AG04450 (cell line): ENCODE measurements at places on chromosomes 16 and 17.
A peak's percentile ranks its signal among the peaks of the same experiment; 100 is the strongest.

DNA sequence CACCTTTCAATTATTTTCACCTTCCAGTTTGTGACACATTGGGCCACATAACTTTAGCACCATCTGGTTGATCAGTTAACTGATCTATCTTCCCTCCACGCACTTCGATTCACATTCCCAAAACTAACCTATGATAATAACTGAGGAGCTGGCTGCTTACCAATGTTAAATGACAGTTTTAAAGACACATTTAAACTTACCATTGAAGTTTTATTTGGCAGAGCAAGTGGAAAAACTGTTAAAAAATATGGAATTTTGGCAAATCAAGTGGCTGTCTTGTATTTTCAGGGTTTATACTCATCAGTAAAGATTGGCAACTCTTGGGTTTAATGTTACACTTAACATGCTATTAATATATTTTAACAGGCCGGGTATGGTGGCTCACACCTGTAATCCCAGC is 5.4 kb upstream of the APOH start:
- no peak for DNase-seq

- DNase-seq: no peak
Measured at GRCh38 chr16:70665113-70665694, 18.8 kb downstream of the IL34 start.

DNA sequence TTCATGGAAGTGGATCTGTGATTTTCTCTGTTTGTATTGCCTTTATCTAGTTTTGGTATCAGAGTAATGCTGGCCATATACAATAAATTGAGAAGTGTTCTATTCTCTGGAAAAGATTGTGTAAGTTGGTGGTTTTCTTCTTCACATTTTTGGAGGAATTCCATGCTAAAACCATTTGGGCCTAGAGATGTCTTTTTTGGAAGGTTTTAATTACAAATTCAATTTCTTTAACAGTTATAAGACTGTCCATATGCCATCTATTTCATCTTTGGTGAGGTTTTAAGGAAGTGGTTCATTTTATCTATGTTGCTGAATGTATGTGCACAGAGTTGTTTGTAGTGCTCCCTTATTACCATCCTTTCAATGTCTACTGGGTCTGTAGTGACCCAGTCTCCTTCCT is 46.0 kb downstream of the CACNG1 start:
- no peak for DNase-seq

- no peak for DNase-seq
Measured at GRCh38 chr16:50297301-50298074, 31.1 kb downstream of the ADCY7 start.

DNA sequence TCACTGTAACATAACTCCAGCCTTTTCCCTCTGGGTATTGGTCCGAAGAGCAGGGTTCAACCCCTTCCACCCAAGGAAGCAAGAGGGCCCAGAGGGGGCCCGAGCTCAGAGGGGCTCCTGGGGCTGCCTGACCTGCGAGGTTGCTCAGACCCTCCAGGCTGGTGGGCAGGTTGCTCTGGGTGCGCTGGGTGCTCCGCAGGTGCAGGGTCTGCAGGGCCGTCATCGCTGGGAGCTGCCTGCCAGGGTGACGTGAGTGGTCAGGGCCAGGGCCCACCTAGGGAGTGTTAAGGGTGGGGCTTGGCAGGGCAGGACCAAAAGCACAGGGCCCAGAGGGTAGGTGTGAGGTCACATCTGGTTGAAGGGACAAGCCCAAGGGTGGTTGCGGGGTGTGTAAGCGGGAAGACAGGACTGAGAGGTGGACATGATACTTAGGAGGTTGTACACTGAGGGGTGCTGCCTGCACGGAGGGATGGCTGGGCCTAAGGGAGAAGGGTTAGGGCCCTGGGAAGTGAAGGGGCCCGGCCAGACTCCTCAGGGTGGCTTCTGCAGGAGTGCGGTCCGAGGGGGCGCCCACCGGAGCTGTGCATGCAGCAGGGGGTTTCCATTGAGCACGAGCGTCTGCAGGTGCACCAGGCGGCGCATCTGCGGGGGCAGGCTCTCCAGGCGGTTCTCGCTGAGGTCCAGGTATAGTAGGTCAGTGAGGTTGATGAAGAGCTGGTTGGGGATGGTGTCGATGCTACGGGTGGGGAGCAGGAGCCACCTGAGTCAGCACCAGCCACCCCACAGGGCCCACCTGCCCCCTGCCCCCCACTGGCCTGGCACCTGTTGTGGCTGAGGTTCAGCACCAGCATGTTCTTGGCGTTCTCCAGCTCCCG is 4.4 kb downstream of the FLII start:
- DNase-seq: no peak

GRCh38 chr17:81842725-81843504 is 8.1 kb upstream of the PPP1R27 start:
- DNase-seq: no peak

DNA sequence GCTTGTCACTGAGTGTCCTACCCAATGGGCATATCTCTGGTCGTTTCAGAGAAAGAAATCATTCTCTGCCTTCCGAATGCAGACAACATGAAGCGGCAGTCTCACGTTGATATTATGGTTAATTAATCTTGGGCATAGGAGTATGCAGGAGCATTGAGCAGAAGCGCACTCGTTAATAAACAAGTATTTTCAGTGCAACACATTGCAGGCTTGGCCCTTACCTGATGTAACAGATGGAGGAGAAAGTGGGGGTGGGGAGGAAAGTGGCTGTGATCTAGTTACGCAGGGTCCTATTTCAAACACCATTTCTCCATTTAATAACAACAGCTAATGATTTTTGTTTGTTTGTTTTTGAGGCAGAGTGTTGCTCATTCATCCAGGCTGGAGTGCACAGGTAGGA is 414.0 kb upstream of the RBFOX1 start:
- no peak for DNase-seq

DNA sequence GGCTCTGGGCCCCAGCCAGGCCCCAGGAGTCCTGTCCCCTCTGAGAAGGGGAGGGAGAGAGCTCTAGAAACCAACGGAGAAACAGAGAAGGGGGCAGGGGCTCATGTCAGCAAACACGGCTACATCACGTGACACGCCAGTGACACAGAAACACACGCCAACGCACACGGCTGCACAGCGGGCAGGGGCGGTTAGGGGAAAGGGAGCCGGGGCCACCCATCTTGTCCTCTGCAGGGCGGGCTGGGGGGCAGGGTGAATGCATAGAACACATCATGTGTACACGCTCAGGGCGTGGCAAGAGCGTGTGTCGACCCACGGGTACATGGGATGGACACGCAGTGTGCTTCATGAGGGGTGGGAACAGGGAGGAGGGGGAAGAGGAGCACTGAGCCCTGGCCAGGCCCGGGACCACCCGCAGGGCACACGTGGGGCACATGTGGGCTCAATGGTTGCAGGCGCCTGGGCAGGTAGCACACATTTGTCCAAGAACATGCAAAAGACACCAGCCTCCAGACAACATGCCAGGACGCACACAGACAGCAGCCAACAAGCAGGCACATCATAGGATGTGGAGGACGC is 4.6 kb downstream of the HSD3B7 start:
- DNase-seq: no peak

DNA sequence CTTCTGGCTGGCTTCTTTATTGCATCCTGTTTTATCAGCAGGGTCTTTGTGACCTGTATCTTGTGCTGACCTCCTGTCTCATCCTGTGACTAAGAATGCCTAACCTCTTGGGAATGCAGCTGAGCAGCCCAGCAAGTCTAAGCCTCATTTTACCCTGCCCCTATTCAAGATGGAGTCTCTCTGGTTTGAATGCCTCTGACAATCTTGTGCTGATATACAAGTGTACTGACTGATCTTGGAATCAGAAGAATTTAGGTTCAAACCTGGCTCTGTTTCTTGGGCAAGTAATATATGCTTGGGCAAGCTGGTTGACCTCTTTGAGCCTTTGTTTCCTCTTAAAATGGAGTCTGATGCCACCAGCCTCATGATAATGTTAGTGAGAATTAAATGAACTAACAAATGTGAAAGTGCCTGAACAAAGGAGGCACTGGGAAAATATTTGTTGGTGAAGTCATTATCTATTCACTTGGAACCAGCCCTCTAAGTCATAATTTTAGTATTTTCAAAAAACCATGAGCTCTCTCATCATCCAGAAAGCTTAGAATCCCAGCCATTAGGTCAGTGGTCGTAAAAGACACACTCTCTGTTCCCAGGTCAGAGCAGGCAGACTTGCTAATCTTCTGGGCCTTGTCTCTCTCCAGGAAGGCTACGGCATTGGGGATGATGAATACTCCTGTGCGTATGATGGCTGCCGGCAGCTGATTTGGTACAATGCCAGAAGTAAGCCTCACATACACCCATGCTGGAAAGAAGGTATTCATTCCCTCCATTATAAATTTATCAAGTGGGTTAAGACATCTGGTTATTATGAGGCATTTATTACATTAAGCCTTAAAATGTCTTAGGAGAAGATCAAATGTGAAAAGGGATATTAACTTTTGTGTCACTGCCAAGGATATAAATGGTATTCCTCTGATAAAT is 18.1 kb upstream of the ARL2BP start:
- DNase-seq: no peak

GRCh38 chr17:68301438-68301959 is 10.2 kb downstream of the ARSG start:
- DNase-seq: no peak

DNA sequence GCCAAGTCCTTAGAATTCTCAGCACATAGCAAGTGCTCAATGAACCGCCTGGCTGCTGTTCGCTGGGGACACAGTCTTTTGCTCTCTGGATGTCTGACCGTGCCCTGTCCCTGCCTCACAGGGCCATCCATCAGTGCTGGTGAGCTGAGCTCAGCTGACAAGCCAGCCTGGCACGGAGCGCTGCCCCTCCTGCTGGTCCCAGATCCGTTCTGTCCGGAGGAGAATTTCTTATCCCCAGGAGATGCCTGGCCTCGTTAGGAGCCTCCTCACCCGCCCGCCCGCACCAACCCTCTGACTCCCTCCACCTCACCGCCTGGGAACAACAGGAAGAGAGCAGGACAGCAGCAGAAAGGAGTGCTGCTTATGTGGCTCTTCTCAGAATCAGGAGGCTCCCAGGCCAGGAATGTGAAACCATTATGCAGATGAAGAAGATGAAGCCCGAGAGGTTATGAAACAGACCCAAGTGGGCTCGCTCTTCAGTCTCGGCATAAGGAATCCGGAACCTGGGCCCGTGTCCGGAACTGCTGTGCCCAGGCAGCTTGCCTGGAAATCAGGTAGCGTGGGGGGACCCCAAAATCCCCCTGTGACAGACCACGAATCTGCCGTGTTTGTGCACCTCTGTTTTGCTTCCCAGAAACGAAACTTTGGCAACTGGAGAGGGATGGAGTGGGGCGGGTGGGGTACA is 28.8 kb upstream of the RMI2 start:
- no peak for DNase-seq

DNA sequence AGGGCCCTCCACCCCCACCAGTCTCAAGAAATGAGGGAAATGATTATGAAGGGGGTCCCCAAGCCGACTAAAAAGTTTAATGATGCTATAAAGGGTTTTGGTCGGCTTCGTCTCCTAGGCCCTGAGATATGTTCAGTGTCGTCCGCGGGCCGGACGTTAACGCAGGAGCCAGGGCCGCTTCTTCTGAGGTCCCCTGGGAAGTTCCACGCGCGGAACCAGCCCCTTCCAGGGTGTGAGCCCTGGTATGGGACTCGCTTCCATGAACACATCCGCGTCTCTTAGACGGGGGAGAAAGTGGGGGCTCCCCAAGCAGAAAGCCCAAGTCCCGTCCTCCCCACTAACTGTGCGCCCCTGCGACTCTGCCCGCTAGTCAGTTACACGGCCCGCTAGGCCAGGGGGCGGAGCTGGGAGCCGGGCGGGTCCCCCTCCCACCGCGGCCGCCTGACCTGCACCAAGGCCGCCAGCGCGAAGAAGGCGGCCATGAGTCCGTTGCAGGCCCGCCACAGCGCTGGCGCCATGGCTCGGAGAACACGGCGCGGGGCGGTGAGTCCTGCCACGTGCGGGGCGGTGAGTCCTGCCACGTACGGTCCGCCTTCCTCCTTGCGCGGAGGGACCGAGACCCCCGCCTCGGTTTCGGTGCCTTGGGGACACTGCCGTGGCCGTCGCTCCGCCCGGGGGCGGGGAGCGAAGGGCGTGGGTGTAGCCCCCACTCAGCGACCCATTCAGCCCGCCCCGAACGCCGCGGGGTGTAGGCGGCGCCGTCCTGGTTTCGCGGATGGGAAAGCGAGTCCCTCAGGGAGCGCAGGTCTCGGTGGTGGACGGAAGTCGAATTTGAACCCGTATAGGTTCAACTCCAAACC is at the start of gene TMEM220:
Gene TMEM220, minus strand, starts transcription at position 690 of the 860 bp plus-strand sequence. Its CDS starts 172 bp downstream, at position 518.
- peak; percentile 34 for DNase-seq

DNA sequence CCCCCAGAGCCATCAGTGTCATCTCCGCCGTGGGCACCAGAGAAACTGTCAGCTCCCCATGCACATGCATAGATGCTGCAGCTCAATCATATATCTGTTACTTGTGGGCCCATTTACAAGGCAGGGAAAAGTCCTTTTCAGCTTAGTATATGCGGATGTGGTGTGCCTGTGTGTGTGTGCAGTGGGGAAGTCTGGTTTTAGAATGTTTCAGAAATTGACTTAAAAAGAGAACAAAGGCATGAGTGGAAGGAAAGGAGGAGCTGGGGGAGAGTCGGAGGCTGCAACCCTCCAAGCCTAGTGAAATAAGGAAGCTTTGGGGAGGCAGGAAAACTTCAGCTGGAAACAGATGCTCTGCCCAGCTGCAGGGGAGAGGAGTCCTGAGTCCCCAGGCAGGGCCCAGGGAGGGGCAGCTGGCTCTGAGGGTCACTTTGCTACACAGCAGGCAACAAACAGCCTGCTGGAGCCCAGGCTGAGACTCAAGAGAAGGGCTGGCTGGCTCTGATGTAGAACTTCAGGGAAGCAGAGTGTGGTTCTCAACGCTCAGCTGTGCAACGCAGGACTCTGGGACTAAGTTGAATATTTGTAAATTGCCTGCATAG is 11.1 kb upstream of the CD300LD start:
- no peak for DNase-seq

DNA sequence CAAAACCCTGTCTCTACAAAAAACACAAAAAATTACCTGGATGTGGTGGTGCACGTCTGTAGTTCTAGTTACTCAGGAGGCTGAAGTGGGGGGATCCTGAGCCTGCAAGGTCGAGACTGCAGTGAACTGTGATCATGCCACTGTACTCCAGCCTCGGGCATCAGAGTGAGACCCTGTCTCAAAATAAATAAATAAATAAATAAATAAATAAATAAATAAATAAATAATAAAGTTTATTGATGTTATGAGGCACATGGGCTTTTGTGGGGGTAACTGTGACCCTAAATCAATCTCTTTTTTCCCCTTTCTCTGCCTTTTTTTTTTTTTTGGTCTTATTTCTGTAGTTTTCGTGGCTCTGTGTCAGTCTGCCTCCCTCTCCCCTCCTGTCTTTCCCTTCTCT is 4.5 kb upstream of the ASIC2 start:
- DNase-seq: no peak

DNA sequence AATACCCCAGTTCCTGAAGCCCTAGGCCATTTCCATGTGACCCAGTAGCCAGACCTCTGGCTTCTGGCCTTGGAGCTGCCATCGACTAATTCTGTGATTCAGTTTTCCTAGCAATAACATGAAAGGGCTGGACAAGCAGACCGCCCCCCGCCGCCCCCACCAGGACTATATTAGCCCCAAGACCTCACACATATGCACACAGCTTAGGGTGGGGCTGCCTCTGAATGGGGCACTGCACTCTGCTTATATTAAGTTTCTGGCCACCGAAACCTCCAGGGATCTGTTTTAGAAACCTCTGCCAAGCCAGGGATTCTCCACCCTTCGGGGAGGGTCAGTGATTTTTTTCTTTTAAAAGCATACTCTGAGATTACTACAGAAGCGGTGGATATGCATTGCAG is 2.3 kb downstream of the RAB11FIP4 start:
- DNase-seq: no peak

- DNase-seq: no peak
Measured at GRCh38 chr16:55444754-55445485, 34.1 kb upstream of the MMP2 start.
